ENCODE measurements at places on chromosomes 7 and 10.

DNA sequence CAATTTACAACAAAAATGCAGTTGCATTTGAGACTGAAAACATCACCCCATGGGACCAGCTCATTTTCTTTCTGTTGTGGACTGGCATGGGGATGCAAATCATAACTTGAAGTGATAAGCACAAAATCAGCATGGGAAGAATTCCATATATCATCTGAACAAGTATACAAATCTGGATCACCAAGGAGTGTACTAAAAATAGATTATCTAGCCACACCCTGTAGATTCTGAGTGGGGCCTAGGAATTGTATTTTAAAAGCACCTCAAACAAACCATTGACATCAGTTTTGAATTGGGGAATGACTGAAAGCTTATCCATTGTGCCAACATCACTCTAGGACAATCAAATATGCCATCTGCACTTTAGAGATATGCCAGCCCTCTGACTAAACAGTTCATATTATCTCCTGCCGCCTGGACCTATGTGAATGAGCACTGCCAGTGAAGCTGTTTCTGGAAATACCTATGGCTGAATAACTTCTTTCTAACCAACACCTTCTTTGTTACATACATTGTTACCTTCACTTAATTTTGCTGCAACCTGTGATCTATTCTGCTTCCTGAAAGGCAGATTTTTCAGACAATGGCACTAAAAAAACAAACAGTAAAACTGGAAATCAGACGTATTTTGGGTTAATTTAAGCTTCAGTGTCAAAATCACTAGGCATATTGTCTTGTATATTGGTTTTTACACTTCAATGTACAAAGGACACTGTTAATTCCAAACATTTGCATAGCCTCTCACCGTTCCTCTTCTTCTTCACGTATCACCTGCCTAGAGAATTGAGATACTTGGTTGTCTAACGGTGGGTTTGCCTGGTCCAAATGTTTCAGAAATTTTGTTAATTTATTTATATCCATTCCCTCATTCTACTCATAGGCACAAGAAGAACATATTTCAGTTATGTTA, 42.4 kb upstream of the HGF start:
- DNase-seq = no peak

GRCh38 chr7:157978766-157979165, 608.9 kb downstream of the PTPRN2 start:
- no peak for DNase-seq

DNA sequence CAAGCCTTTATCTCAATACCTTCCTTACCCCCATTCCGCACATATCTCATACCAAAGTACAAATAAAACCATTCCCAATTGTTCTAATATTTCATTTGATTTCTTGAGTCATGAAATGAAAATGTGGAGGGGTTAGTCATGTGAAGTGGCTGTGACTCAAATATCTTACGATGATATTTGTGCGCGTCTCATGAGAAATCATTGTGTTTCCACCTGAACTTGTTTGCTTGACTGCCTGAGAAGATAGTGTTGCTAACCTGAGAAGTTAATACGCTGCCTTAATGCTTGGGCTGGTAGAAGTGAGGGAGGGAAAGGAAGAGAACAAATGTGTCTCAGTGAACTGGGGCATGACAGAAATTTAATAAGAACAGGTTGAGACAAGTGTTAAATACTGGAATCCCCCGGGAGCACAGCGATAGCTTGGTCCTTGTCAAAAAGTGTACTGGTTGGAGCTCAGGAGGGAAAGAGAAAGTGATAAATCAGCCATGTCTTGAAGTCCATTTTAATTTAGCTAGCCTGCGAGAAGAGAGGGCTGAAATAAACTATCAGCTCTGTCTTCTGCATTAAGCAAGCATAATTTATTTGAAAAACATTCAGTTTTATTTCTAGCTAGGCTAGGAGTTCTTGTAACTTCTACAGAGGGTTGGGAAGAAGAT, 7.2 kb upstream of the EPHA1 start:
- no peak for DNase-seq

- DNase-seq = no peak
Observed at GRCh38 chr7:115052706-115053105, 130.8 kb downstream of the MDFIC start.

GRCh38 chr7:50728184-50728583, 54.5 kb downstream of the GRB10 start:
- peak; percentile 17 for DNase-seq

DNA sequence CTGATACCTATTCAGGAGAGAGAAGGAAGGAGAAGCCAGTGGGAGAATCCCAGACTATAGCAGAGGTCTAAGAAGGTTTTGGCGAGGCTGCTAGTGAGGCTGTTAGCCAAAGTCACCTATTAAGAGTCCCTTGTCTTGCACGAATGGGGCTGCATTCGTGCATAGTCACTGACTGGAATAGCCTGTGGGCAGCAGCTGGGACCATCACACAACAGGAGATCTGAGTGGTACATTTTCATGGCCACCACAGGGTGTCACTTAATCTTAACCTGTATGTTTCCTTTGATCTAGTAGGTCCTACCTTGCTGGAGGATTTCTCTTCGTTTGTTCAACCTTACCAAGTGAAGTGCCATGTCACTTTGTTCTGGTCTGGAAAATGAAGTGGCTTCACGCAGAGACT, 319.9 kb downstream of the BMPER start:
- no peak for DNase-seq

GRCh38 chr7:131839967-131840690, 283.7 kb upstream of the PODXL start:
- DNase-seq = no peak

- DNase-seq = peak; percentile 48
Observed at GRCh38 chr10:32237644-32238345, 109.2 kb downstream of the EPC1 start.

DNA sequence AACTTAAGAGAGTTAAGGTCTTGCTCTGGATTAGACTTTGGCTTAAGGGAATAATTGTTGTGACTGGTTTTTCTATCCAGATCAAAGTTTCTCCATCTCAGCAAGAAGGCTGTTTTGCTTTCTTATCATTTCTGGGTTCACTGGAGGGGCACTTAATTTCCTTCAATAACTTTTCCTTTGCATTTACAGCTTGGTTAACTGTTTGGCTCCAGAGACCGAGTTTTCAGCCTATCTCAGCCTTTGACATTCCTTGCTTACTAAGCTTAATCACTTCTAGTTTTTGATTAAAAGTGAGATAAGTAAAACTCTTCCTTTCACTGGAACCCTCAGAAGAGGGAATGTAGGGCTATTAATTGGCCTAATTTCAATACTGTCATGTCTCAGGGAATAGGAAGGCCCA, 76.4 kb downstream of the LARP4B start:
- DNase-seq = no peak

GRCh38 chr7:107689553-107689952, 28.9 kb downstream of the SLC26A4 start:
- DNase-seq = no peak

DNA sequence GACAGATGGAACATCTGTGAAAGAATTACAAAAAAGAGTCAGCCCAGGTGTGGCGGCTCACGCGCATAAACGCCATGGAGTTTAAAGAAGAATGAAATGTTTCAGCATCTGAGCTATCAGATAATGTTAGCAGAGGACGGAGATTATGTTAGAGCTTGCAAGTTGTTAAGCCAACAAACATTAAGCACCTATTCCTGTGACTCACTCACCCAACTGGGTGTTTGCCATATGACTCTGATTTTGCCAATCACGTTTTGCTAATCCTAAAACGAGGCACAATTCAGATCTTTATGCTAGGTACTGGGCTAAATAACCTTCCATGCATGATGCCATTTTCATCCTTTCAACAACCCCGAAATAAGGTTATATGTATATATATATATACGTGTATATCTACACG, 29.0 kb upstream of the CCNY start:
- DNase-seq = no peak

GRCh38 chr10:34364253-34365037, 450.7 kb downstream of the PARD3 start:
- DNase-seq = no peak

- DNase-seq = no peak
Observed at GRCh38 chr10:85542936-85543730, 823.5 kb downstream of the GRID1 start.

DNA sequence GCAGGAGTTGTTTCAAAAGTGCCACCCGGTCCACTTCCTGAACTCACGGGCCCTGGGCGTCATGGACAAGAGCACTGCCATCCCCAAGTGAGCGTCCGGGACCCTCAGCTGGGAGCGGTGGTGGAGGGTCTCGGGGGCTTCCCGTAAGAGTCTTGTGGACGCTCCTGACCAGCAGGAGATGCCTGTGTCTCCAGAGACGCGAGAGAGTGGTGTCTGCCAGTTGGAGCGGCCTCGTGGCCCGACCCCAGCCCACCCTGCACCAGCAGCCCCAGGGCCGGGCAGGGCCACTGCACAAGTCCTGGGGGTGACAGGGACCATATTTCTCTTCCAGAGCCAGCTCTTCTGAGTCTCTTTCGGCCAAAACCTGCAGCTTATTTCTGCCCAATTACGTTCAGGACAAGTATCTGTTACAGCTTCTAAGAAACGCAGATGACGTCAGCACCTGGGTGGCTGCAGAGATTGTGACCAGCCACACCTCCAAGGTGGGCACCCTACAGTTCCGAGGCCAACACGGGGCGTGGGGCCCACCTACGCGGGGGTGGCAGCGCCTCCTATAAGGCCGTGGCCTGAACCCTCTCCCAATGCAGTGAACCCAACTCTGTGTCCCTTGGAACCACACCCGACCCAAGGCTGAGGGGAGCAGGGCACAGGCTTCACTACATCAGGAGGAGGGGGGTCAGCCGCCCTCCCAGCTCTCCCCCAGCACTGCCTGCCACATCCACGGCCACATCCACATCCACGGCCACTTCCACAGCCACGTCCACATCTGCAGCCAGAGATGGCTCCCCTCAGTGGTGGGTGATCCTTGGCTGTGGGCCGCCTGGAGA, 16.2 kb upstream of the UTF1 start:
- no peak for DNase-seq

DNA sequence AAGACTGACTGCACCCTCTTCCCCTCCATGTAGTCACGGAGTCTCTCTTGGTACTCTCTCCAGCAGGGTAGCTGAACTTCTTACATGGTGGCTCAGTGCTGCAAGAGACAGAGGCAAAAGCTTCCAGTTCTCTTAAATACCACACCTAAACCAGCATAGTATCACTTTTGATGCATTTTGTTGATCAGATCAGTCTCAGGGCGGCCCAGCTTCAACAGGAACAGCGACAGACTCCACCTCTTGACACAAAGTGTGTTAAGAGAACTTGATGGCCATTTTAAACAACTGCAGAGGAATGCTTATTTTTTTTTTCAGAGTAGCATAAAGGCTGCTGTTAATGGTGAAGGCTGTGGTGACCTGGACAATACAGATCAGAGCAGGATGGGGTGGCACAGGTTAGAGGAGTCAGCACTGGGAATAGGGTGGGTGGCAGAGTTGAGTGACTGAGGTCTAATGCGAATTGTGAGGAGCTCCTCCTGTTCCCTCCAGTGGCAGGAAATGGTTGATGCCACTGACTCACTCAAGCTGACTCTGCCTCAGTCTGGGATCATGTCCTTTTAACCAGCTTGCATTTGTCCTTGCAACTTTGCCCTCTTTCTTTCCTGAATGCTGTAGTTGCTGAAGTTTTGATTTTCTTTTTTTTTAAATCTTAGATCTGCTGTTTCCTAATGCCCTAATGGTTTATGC, 17.3 kb downstream of the MGAM start:
- no peak for DNase-seq

- DNase-seq = no peak
Observed at GRCh38 chr7:78071491-78072200, 273.1 kb downstream of the PHTF2 start.

GRCh38 chr7:66713687-66714086, 26.8 kb upstream of the RABGEF1 start:
- no peak for DNase-seq

GRCh38 chr10:118832241-118832651, 77.5 kb upstream of the CACUL1 start:
- no peak for DNase-seq

GRCh38 chr10:75233444-75234016, 2.2 kb downstream of the COMTD1 start:
- DNase-seq = no peak

DNA sequence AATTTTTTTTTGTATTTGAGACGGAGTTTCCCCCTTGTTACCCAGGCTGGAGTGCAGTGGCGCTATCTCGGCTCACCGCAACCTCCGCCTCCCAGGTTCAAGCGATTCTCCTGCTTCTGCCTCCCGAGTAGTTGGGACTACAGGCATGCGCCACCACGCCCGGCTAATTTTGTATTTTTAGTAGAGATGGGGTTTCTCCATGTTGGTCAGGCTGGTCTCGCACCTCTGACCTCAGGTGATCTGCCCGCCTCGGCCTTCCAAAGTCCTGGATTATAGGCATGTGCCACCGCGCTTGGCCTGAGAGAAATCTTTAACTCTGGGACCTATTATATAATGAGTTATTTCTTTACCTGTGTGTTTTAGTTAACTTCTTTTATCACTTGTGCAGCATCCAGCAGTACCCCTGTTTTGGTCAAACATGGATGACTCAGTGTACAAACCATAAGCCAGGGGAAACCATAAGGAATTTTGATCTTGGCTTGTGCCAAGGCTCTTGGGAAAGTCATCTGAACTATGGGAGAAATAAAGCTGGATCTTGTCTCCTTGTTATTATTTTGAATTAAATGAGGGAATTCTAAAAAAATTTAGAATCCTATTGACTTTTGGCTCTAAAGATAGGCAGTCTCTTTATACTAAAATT, 23.6 kb upstream of the ZRANB1 start:
- no peak for DNase-seq

DNA sequence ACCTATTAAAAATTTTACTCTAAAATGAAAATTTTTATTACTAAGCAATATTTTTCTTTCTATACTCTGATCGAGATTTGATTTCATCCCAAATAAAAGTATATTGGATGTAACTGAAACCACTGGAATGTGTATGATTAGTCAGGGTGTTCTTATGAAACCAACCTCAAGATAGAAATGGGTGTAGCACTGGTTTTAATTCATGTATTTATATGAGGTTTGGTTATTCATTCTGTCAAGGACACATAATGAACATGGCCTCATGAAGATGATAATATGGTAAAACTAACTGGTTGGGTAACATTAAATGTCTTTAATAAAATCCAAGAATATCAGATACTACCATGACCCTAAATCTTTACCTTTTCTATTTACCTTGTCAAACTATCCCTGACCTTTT, 197.7 kb downstream of the SEMA3A start:
- DNase-seq = no peak
